CD4-positive, alpha-beta memory T cell (primary cell): ENCODE measurements at places on chromosomes 7 and 10.
A peak's percentile ranks its signal among the peaks of the same experiment; 100 is the strongest.

DNA sequence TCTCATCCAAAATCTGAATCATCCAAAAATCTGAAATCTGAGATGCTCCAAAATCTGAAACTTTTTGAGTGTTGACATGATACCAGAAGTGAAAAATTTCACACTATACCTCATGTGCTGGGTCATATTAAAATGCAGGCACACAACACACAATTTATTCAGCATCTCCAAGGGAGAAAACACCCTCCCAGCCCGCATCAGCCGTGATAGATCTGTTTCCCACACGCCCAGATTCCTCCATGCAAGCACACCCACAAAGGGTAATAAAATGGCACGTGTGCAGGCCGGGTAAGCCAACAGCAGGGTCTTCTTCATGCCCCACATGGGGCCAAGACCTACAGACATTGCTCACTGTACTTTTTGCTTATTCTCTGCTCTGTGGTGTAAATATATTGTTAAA is 173.1 kb upstream of the FERD3L start:
- no peak for DNase-seq

- peak; percentile 24 for DNase-seq
These were observed 811 bp upstream of the ARHGAP12 start for GRCh38 chr10:31929261-31930022.

- DNase-seq: no peak
These were observed 16.1 kb downstream of the OGDH start for GRCh38 chr7:44622342-44623151.

- DNase-seq: no peak
These were observed 2.4 kb upstream of the PIP start for GRCh38 chr7:143129477-143129876.

DNA sequence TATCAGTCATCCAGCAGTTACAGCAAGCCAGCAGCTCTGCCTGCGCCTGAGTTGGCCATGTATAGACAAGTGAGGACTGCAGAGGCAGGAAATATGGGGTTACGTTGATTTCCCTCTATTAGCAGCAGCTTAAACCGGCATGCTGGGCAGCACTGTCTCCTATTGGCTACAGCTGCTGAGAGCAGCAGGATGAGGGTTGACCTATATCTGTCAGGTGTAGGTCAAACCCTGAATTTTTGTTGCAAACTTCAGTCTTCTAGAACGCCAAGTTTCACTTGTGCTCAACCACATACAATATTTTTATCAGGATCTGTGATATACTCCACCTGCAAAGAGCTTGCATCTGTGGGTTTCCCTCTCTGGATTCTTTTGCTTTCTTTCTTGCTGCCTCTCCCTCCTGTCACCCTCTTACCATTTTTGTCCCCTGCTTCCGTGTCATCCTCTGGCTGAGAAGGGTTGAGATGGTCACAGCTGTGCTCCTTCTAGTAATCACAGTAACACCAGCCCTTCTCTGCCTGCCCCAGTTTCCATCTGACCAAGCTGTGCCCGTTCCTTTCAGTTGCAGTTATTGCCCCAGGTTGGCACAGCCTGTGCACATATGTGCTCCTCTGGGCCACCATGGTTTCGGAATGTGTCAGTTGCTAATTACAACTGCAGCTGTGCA is 23.8 kb upstream of the GLCCI1 start:
- peak; percentile 75 for DNase-seq

DNA sequence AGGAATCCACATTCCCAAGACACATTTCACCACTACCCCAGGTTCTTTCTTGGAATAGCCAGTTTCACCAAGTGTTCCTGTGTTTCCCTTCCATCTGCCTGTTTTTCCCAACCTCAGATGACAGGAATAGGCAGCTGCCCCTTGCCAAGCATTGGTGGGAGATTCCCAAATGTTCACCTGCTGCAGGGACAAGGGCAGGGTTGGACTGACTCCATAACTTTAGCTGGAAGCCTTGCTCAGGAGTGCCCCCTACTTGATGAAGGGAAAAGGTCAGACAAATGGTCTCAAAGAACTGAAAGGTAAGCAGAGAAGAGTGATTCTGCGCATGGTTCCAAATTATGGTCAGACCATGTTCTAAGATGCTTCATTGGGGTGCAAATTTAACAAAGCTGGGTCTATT is 45.1 kb upstream of the LYZL1 start:
- no peak for DNase-seq

GRCh38 chr10:86535132-86535882 is 13.7 kb upstream of the WAPL start:
- DNase-seq: peak; percentile 40

GRCh38 chr7:66867198-66867790 is 53.7 kb upstream of the TMEM248 start:
- no peak for DNase-seq

DNA sequence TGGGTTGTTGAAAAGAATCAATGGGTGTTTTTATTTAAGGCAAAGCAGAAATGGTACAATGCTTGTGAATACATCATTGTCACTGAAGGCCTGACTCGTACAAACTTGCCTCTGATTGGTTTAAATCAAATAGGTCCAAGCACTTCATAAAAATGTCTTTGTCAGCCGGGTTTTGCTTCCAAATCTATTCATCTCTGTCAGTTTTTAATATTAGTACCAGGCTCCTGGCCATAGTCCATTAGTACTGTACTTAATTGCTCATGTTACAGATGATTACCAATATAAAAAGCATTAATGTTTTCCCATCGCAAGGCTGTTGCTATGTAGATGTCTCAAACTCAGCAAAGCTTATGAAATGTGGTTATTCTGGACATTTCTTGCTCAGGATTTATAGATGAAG is 171.9 kb downstream of the ARID5B start:
- no peak for DNase-seq

DNA sequence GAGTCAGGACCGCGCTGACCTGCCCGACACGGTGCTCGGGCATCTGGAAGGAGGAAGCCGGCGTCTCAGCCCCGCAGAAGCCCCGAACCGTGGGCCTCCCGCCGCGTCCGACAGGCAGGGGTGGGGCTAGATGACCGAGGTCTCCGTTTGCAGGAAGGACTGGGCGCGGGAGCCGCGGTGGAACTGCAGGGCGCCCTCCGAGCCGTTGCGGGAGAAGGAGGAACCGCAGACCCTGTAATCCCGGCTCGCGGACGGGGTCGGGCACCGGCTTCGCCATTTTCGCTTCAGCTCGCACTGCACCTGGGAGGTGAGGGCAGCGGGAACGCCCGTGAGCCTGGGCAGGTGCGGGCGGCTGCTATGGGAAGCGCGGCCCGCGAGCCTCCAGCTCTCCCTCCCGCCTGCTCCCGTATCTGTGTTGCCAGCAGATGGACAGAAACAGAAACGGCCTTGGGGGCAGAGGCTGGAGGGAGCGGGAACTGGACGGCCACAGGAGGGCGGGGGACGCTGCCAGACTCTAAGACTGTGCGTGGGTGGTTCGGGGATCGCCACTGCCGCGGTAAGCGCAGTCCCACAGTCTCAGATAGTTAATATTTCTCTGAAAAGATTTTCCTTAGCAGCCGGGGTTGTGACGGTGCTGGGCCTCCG is 114.1 kb downstream of the VIPR2 start:
- DNase-seq: no peak

DNA sequence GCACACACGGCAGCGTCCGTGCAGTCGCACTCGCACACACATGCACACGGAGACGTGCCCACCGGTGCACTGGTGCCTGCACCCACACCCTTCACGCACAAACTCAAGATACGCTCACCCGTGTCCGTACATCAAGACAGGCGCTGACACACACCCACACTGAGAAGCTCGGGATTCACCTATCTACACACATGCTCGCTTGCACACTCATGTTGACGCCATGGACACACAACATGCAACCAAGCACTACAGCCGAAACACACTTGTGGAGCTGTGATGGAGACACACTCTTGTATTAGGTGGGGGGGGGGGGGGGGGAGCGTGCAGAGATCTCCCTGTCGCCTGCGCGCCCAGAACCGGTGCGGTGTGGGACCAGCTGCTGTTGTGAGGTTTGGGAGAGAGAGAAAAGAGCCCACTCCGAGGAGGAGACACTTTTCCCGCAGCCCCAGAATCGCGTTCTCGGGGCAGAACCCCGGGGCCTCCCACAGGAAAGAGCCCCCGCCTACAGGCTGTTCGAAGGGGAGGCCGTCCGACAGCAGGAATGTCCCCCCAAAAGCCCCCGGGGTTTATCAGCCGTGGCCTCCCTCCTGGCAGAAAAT is 605 bp upstream of the NFKB2 start:
- peak; percentile 89 for DNase-seq

- DNase-seq: no peak
These were observed 22.0 kb downstream of the CSGALNACT2 start for GRCh38 chr10:43160046-43160920.

DNA sequence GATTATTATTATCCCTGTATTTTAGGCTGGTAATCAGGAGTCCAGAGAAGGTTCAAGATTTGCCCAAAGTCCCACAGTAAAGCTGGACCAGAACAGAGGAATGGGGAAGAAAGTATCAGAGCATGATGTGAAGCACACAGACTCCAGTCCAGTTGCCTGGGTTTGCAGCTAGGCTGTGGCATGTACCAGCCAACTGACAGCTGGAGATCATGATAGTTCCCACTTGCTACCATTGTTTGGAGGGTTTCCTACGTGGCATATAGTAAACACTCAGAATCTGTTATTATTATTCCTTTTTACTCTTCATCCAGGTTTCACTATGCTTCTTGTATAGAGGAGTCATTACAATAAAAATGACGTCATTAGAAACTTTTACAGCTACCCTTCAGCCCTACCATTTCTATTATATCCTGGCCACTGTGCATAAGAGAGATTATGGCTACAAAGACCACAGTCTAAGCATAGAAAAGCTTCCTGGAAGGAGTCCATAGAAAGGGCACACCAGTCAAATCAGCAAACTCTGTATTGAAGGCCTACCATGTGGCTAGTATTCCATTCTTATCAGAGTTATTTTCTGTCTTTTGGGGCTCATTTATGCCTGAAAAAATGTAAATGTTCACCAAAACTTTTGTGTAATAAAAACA is 66.6 kb downstream of the MTPN start:
- no peak for DNase-seq

- DNase-seq: no peak
These were observed 238.0 kb upstream of the PPP2R2D start for GRCh38 chr10:131662851-131663250.

GRCh38 chr10:119415536-119416503 is 126.7 kb downstream of the RGS10 start:
- no peak for DNase-seq

DNA sequence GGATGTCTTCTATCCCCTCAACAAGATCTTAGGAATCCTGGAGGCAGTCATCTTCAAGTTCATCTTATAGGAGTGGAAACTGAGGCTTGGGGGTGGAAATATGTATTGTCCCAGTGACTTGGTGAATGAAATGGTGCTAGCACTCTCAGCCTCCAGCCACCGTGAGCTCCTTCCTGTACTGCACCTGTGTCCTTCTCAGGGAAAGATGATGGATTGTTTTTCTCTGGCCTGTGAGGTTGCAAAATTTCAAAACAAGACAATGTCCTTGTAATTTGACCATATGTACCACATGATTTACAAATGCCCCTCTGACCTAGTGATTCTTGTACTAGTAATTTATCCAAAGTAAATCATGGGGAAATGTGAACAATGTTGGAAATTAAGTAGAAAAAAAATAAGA is 71.0 kb upstream of the CHCHD3 start:
- DNase-seq: no peak

DNA sequence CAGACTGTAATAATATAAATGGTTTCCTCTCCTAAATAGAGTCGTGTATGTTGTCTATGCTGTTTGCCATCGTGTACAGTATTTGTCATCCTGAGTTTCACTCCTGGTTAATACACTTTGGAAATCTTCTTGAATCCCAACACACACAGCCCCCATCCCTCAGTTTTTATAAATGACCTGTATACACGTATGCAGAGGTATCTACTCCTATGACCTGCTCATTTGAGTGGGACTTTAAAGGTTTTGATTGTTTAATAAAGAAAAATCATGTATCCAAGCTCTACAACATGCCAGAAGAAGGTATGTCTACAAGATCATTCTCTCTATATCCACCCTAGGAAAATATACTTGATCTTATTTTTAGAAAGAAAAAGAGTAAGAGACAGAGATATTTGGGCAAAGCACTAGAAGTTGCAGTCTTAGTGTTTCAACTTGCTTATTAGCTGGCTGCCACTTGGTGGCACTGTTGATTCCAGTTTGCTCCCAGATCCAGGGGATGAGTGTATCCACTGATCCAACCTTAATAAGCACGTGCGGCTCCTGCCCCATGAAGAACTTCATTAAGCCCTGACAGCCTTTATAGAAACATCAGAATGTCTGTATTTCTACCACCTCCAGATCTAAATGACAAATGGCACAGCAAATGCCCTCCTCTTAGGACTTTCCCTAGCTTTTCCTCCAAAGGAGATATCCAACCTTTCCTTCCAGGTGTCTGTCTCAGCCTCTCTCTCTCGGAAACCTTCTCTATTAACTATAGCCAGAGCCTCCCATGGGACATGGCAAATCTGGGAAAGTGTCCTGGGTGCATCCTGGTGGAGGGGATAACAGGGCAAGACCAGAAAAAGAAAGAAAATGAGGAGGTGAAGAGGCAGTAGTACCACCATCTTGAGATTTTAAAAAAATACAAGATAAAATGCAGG is 181.6 kb upstream of the NEBL start:
- no peak for DNase-seq

- DNase-seq: no peak
These were observed 134.0 kb downstream of the PRKAG2 start for GRCh38 chr7:151742713-151743480.

- DNase-seq: no peak
These were observed 1255.5 kb upstream of the PHF14 start for GRCh38 chr7:9718071-9718661.

- DNase-seq: no peak
These were observed 495.1 kb downstream of the RPS24 start for GRCh38 chr10:78528749-78529204.

- no peak for DNase-seq
These were observed 147.1 kb downstream of the BUB3 start for GRCh38 chr10:123301077-123301857.

DNA sequence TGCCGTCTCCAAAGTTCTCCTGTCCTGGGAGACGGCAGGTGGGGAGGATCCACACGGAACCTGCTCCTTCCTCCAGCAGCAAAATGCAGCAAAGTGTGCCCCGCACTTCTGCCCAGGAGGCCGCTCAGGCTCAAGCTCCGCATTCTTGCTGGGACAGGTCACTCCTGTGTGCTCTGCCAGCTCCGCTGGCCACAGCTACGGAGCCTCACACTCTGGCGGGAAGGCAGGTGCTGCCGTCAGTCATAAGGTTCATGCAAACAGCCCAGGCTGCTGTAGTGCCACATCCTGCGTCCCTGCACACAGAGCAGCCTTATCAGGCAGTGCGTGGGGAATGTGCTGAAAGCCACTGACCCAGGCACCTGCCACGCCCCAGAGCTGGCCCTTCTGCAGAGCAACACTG is 22.4 kb downstream of the ADGRA1 start:
- DNase-seq: no peak

- no peak for DNase-seq
These were observed 26.6 kb upstream of the DDC start for GRCh38 chr7:50591480-50592438.

DNA sequence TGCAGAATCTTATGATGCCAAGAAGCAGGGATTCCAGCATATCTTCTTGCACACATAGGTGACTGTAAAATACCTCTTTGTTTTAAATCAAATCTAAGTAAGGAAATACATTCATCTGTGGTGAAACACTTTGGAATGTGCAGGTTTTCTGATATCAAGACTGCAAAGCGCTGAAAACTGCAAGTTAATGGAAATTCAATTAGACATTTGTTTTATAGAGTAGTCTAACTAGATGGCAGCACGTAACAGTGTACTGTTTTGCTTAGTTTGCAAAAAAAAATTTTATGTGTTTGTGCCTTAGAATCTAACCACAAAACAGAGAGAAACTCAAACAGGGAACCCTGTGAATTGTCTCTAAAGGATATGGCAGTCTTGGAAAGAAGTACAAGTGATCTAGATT is 259.2 kb downstream of the HDAC9 start:
- no peak for DNase-seq

GRCh38 chr10:96049340-96049739 is 6.0 kb downstream of the CCNJ start:
- no peak for DNase-seq
